Kasumi-1 (cell line): ENCODE measurements at places on chromosomes 4 and X.

DNA sequence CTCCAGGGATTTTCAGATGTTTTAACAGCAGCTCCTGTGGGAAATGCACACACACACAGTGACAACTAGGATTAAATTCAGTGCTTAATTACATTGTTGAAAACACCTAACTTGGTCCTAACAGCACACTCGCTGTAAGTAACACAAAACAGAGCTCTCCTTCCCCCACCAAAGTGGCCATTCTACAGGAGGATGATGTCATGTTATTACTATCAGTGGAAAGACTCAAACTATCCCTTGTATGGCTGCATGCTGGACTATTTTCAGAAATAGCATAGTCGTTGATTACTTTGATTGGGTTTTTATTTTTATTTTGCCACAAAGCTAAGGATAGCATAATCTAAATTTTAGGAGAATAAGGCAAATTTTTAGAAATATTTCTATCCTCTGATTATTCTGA, 406.3 kb downstream of the SPRY1 start:
- no peak for DNase-seq

DNA sequence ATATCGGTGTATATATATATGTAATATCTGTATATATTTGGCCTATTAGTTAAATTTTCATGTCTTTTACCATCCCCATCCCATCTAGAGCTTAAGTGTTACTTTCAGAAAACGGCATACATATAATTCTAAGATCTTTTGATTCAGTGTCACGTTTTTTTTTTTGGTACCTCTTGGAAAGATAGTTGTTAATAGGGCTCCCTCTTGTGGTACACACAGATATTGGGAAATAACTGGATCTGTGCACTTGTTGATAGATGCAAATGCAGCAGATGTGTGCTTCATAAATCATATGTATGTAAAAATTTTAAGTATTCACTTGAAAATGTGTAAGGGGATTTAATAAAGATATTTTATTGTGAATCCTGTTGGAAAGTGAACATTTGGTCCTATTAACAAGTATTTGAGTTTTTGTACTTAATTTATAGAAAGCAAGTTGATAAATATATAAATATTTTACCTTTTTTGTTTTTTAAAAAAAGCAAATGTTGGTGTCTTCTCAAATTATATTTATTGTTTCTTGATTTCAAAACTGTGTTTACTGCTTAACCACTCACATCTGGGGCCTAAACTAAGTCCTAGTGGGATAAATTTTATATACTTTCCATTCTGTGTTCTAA, 74.7 kb downstream of the PAQR3 start:
- peak; percentile 94 for DNase-seq

- no peak for DNase-seq
Measured at GRCh38 chr4:86118711-86119110, 241.1 kb downstream of the MAPK10 start.

- DNase-seq = no peak
Measured at GRCh38 chr4:152961773-152962115, 25.6 kb downstream of the FHDC1 start.

GRCh38 chr4:56082829-56083228, 134.1 kb downstream of the CEP135 start:
- peak; percentile 56 for DNase-seq

GRCh38 chrX:149825424-149825823, 43.7 kb downstream of the MAGEA9 start:
- peak; percentile 16 for DNase-seq

DNA sequence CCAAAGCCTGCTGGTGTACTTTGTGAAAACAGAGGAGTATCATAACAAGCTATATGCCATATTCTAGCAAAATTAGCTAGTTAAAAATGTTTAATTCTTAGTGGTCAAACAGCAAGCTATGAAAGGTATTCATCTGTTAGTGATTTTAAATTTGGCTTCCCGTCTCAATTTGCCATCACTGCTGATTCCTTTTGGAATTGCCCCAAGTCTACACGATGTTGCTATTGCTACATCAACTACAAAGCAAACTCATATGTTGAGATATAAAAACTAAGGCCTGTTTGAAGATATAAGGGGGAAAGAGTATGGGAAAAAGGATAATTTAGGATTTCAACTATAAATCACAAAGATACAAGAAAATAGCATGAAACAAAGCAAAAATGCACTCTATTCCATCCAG, 146.1 kb downstream of the COL25A1 start:
- no peak for DNase-seq

DNA sequence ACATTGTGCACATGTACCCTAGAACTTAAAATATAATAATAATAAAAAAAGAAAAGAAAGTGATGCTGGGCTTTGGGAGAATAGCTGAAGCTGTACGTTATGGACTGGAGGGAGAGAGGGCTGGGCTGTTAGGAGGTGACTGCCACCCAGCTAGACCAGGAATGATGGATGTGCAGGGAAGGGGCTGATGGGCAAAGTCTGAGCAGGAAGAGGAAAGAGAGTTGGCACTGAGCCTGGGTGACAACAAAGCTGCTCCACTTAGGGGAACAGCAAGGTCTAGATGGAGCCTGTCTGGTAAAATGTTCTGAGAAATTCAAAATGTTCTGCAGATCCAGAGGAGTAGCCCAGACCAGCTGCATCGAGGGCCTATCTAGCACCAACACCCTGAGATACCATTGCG, 32.3 kb downstream of the MED28 start:
- DNase-seq = no peak

GRCh38 chr4:42398871-42399331, 1.6 kb downstream of the SHISA3 start:
- no peak for DNase-seq

DNA sequence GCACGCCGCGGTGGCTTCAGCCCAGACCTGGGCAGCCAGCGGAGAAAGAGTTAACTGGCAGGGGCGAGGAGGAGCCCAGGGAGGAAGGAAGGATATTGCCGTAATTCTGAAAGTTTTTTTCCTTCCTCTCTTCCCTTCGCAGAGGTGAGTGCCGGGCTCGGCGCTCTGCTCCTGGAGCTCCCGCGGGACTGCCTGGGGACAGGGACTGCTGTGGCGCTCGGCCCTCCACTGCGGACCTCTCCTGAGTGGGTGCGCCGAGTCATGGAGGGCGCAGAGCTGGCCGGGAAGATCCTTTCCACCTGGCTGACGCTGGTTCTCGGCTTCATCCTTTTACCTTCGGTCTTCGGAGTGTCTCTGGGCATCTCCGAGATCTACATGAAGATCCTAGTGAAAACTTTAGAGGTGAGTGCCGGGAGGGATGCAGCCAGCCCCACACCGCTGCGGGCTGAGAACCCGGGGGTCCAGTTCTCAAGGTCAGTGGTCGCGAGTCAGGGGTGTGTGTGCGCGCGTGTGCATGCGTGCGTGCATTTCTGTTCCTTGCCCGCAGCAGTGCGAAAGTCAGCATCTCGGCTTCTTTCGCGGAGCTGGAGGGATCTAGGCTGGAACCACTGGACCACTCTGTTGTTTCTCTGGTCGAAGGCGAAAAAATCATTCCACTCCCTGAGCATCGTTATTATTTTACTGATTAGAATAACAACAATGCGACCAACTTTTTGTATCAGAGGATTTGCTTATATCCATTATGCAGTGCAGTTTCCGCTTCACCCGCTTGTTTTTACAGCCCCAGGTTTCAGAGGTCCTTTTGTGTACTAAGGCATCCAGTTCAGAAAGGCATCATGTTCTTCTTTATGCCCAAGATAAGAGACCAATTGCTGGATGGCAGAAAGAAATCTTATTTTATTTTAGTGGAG, 709 bp downstream of the GPAT3 start:
- no peak for DNase-seq

DNA sequence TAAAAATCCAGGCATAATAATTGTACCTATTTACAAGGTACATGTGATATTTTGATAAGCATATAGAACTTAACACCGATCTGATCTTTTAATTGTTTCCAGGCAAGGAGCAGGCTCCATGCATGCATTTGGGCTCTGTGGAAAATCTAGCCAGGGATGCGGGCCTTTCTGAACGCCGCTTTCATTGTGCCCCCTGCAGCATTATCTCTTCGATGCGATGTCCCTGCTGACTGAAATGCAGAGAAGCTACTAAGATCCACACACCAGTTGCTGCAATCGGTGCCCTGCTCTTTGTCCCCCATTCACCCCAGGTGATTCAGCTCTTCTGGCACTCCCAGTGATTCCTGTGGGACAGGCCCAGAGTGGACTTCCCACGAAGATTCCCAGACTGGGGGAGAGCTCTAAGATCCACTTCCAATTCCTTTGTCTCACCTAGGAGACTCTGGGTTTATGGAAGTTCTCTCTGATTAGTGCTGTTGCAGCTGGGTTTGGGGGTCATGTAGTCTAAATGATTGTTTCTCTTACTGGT, 254.3 kb upstream of the AGA start:
- DNase-seq = no peak

GRCh38 chr4:143421609-143422008, 84.9 kb downstream of the GAB1 start:
- DNase-seq = no peak

- DNase-seq = no peak
Measured at GRCh38 chr4:91746551-91746950, 557.2 kb upstream of the GRID2 start.
